ENCODE measurements at places on chromosomes 6 and 20. TPM values are rescaled to one million over a fixed set of nuclear protein-coding genes. Genes with fewer than 3 reads are reported as not detected.

THBD gene
- 17.4 TPM for total RNA-seq

PKIB gene
- total RNA-seq: 0.57 TPM

FAM83C gene
- not detected for total RNA-seq

DNA sequence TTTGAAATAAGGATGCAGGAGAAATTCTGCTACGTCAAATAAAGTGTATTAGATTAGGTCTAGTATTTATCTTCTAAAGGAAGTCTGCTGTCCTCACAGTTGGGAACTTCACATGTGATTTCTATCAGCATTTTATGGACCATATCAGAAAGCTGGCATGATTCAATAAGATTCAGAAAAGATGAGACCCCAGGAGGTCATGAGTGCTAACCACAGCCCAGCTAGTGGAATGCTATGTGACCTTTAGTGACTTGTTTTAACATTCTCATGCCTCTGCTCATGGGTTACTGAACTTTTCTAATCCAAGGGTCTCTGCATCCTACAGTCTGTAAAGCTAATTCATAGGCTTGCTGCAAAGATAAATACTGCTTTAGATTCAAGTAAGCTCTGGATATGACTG lies 150.1 kb downstream of the GMPR start:
- DNase-seq: peak; percentile 52

GRCh38 chr6:85679445-85680123 lies 36.9 kb upstream of the SYNCRIP start:
- peak; percentile 7 for DNase-seq

DNA sequence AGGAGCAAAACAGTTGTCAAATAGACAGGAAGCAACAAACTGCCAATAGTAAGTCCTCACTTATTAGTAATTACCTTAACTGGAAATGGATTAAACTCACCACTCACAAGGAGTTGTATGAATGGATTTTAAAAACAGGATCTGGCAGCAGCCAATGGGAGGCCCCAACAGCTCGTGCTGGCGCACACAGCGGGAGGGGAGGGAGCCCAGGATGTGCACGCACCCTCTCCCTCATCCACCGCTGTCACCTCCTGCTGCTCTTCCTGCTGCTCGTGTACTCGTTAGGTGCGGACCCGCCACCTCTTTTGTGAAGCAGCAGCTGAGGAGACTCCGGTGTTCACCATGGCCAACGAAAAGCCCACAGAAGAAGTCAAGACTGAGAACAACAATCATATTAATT lies at the start of gene SUMO4:
TSS of gene SUMO4 (plus strand) at position 213 of the 400 bp plus-strand sequence. CDS start at position 343, 130 bp downstream.
- no peak for DNase-seq

- DNase-seq: peak; percentile 14
These were observed 376.1 kb downstream of the UTRN start for GRCh38 chr6:144661116-144661806.
